Caki2 (cell line): ENCODE measurements at places on chromosomes 11 and 22. TPM values are rescaled to one million over a fixed set of nuclear protein-coding genes. Genes with fewer than 3 reads are reported as not detected.
A peak's percentile ranks its signal among the peaks of the same experiment; 100 is the strongest.

- no peak for DNase-seq
Observed at GRCh38 chr11:8168485-8169257, at the start of gene RIC3. Gene RIC3 (minus strand): TSS chr11:8169025. CDS start chr11:8168989, 36 bp downstream.

DNA sequence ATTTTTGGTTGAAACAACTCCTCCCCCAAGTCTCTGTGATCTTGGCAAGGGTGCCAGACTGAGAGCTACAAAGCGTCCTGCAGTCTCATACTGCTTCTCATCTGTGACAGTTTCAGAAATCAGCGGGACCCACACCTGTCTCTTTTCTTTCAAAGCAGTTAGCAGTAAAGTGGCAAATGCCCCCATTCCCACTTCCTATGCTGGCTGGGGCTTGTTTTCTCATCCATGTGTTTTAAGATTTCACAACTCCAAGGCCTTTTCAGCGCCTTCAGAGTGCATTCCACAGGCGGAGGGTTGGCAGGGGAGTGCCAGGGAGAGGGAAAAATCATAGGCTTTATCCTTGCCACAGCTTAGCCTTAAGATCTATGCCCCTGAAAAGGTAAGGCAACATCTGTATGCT lies 493.5 kb downstream of the OPCML start:
- DNase-seq = no peak

GRCh38 chr22:49192180-49192856 lies 635.4 kb downstream of the BRD1 start:
- no peak for DNase-seq

- DNase-seq = no peak
Observed at GRCh38 chr22:19626042-19626587, 88.2 kb upstream of the SEPTIN5 start.

GRCh38 chr11:35688023-35688422 lies 25.4 kb downstream of the TRIM44 start:
- no peak for DNase-seq

DNA sequence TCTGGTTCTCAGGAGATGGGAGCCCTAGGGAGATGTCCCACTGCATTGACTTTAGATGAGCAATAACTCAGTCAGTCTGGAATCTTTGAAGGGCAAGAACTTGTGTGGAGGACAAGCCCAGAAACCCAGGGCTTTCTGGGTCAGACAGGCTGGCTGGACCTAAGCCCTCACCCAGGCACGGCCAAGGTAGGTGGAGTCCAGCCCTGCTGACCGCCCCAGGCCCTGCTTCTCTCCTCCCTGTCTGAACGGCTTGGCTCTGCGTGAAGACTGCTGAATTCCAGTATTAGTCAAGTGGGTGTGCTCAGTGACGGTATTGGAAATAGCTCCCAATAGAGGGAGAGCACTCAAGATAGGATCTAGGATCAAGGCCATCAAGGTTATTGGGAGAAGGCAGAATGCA lies 6.1 kb downstream of the CXCR5 start:
- no peak for DNase-seq

- DNase-seq = no peak
Observed at GRCh38 chr11:134654161-134654915, 242.3 kb upstream of the B3GAT1 start.

- DNase-seq = peak; percentile 55
Observed at GRCh38 chr11:113188371-113188834, 126.0 kb upstream of the TTC12 start.

DNA sequence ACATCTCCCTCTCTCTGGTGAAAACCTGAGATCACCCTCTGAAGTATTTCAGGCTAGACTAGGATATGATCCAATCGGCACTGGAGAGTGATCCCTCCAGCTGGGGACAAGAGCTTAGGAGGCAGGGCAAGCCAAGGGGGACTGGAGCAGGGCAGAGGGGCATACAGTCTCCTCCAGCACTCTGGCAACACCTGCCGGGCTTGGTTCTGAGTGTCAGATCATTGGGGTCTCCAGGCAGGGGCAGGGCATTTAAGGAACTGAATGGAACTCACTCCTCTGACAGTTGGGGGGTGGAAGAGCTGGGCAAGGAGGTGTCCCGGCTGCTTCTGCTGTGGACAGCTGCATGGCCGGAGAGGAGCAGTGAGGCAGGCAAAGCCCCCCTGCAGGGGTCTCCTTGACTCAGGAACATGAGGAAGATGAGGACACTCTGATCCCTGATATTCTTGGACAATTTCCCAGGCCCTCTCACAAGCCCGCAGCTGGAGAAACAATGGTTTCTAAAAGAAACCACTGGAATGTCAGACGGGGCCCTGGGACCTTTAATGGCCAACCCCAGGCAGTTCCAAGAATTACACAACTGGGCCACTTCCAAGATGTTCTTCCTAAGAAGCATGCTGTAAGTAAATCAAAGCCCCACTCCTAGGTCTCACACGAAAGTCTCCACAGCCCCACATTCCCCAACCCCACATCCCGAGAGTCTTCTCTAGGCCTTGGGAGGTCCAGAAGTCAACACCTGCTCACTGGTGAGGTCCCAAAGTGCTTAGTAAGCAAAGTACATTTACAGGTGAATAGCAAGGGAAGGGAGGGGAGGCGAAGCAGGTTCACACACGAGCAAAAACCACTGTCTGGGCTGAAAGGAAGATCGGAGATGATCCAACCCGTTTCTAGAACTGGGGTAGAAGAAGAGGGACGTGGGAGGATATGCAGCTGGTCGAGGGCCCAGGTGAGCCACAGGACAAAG lies 1.2 kb upstream of the CCDC86 start:
- DNase-seq = no peak

- no peak for DNase-seq
Observed at GRCh38 chr11:129075757-129076156, 116.4 kb downstream of the ARHGAP32 start.

NPAS4 gene
- total RNA-seq = not detected in 2 replicates

C22orf15 gene
- total RNA-seq = not detected in 2 replicates
